ENCODE measurements at places on chromosomes 5 and 9. TPM values are rescaled to one million over a fixed set of nuclear protein-coding genes. Genes with fewer than 3 reads are reported as not detected.

Gene SNX2
- total RNA-seq = 64.7 TPM

Gene PCDHA1
- 0.06 TPM for total RNA-seq

Gene GRIN1
- total RNA-seq = 0.83 TPM

Gene UBAP2
- 34.3 TPM for total RNA-seq

Gene LARP1
- 190 TPM for total RNA-seq

Gene SLCO6A1
- not detected for total RNA-seq

Gene GPR150
- total RNA-seq = not detected

Gene CXCL14
- total RNA-seq = 4.7 TPM

Gene CCDC171
- total RNA-seq = 4.0 TPM

- DNase-seq = no peak
Measured at GRCh38 chr5:24633715-24634325, 11.0 kb downstream of the CDH10 start.

DNA sequence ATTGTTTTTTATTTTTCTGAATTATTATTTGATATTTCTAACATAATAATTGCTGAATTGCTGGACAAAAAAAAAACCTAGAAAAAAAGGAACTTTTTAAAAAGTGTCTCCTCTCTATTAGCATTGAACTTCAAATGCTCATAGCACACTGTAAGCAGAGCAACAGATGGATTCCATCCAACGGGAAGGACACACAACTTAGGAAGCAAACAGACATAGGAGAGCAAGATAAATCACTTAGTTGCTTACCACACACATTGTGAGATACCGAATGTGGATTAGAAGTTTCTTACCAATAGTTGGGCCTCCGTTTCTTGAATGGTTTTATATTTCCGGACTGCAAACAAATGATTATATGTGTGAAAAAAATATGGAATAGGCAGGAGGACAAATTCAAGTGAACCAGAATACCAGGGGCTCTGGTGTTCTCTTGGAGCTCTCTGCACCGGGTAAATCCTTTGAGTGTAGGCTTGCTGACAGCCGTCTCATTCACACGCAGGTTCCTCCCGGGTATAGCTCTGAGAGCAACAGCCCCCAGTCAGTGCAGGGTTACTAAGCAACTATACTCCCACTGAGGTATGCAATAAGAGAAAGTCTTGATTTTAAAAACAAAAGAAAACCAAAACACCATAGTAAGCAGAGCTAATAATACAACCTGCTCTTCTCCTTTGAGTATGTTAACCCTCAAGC lies 217.6 kb downstream of the TMEM167A start:
- DNase-seq = no peak

GRCh38 chr5:124973661-124974060 lies 227.2 kb upstream of the ZNF608 start:
- no peak for DNase-seq

DNA sequence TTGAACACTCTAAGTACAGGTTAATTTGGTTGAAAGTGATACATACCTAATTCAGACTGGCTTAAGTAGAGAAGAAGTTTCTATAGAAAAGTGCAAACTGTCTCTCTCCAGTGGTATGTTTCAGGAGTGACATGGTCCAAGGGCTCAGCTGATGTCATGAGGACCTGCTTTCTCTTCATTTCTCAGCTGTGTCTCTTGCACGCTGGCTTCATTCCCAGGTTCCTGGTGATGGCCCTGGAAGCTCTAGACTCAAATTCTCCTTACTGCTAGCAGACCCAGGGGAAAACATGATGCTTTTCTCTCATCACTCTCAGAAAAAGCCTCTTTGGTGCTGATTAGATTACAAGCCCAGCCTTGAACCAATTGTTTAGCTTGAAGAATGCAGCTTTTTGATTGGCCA lies 211.9 kb upstream of the CLINT1 start:
- no peak for DNase-seq

GRCh38 chr5:157038568-157039187 lies 20.2 kb downstream of the HAVCR1 start:
- no peak for DNase-seq

DNA sequence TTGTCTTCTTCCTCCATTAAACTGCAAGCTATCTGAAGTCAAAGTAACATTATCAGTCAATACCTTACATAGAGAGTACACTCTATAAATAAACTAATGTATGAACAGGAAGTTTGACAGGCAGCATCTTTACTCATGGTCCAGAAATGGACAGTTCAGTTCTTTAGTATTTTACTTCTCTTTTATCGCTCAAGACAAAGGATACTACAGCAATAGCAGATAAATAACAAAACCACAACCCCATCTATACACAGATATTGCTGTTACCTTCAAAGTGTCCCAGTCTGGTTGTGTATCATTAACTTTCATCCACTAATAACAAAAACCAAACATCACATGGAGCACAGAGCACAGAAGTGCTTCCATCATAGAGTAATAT lies 46.4 kb downstream of the SEMA5A start:
- DNase-seq = no peak

- DNase-seq = no peak
Measured at GRCh38 chr5:151174612-151175101, 17.1 kb upstream of the ANXA6 start.

- DNase-seq = no peak
Measured at GRCh38 chr5:172361566-172362238, 78.1 kb upstream of the UBTD2 start.

DNA sequence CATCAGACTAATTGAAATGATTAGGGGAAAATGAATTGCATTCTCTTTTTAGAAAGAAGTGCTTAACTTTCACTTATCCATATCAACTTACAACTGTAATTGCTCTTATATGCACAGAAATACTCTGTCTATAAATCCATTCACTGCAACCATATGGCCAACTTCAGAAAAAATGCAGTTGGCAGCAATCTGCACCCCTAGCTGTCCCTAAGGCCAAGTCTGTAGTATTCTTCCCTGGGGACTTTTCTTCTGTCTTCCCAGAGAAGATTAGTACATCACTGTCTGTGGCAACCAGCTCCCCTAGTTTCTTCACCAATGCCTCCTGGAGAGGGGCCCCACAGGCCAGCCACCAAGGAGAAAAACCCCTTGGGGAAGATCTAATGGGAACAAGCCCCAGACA lies 45.4 kb downstream of the ABCA1 start:
- no peak for DNase-seq

DNA sequence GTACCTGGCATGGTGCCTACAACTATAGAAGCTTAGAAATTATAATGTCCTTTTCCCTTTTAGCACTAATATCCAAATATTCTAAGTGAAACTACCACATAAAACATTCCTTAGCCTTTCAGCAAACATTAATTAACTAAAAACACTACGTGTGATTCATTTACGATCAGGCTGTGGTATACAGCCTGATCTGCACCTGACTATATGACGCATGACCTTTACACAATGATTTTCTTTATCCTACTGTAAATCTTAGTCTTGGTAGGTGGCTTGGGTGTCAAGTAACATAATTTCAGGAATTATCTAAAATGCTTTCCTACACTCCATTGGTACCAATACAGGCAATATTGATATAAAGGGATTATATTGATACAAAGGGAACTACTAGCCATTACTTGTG lies 686.7 kb downstream of the DTWD2 start:
- no peak for DNase-seq

- no peak for DNase-seq
Measured at GRCh38 chr9:106286249-106286648, 576.7 kb upstream of the ZNF462 start.

- DNase-seq = no peak
Measured at GRCh38 chr5:38753776-38754175, 92.0 kb upstream of the OSMR start.

- no peak for DNase-seq
Measured at GRCh38 chr5:10645146-10645545, 81.3 kb downstream of the ANKRD33B start.

GRCh38 chr5:52893863-52894262 lies 95.3 kb upstream of the ITGA2 start:
- no peak for DNase-seq

DNA sequence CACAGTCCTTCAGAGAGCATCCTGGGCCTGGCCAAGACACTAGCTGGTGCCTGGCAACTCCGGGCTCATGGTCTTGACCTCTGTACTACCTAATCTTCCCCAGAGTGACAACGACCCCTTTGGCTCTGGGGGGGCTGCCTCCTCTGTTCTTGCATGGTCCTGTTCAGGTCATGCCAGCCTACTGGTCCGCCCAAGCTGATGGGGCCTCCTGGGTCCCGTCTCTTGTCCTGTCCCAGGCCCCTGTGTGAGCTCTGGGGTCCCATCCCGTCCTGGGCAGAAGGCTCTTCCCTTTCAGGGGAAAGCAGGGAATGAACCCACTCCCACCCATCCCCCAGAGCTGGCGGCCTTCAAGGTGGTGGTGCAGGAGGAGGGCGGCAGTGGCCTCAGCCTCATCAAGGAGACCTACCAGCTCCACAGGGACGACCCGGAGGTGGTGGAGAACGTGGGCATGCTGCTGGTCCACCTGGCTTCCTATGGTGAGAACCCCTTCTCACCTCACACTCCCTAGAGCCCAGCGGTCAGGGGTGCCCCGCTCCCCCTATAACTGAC lies 13.3 kb downstream of the REXO4 start:
- DNase-seq = no peak

DNA sequence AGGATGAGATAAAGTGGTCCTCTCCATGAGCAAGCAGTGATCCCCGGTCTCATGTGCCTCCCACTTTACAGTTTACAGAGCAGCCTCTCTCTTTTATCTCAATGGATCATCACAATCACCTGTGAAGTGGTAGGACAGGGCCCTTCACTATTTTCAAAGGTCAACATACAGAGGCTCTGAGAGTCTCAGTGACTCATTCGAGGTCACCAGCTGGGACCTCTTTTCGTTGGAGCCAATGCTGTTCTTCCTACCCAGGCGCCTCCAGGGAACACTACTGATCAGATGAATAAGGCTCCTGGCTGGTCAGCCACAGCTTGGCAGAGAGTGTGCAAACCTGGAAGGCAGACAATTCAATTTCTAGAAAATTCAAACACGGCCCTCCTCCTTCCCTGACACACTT lies 16.6 kb downstream of the GGTA1 start:
- no peak for DNase-seq

DNA sequence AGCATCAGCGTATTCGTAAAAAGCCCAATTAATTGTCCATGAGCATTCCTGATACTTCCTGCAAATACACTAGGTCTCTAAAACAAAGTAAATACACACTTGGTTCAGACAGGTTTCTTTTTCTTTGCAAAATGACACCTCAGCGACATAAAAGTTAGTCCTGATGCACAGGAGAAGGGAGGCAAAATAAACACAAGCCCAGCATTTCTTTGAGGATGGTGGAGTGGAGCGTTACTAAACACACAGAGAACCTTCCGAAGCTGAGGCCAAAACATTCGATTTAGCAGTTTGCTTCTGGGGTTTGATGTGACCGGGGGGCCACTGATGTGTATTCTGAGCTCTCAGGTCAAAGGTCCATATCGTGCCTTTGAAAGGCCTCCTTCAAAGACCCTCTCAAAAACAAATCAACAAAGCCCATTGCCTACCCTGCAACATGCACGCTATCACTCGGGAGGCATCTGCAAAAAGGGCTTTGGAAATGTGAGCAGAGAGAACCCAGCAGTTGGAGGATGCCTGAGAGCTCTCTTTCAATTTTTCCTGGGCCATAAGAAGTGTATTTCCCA lies 268.4 kb upstream of the PANK3 start:
- no peak for DNase-seq

DNA sequence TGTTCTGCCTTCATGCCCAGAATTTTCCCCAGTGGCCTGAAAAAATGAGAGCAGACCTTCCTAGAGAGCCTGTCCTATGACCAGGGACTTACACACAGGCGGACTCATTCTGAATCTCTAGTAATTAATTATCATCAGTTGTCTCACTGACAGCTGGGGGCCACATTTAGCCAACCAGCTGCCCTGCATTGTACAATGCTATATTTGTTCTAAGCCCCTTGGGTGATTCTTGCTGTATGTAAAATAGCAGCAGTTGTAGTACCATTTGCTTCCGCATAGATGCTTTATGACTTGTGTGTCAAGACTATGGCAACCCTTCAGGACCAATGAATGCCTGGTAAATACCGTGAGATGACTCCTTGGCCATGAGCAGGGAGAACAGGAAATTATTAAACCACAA lies 415.4 kb upstream of the SEMA6A start:
- no peak for DNase-seq

DNA sequence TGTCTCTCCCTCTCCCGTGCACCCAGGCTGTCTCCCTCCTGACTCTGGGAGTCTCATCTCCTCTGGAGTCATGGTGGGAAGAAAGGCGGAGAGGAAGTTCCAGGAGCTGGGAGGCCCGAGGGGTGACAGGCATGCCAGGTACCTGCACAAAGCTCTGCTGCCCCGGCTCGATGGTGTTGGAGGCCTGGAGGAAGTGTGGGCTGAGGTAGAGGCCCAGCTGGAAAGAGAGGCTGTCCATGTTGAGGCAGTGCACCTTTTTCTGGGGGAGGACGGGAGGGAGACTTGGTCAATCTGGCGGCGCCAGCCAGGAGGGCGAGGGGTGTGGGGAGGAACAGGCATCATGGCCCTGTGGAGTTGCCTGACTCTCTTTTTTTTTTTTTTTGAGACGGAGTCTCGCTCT lies 15.9 kb downstream of the FPGS start:
- no peak for DNase-seq

- DNase-seq = peak; percentile 7
Measured at GRCh38 chr5:1725641-1726468, 73.8 kb downstream of the MRPL36 start.

DNA sequence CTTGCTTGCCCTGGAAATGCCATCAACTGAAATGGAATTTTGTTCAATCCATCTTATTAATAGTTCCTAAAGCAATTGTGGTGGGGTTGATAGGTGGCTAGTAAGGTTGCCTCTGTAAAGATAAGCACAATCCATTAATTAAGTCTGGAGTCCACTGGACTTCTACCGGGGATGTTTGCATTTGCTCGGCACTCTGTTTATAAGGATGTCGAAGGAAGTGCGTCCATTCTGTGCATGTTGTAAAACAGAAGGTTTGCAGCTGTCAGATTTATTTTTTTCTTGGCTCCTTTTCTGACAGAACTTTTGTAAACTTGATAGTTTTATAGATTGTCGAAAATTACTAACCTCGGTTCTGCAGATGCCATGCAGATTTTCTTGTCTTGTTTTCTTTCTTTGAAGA lies 12.8 kb upstream of the TNFAIP8 start:
- DNase-seq = no peak

DNA sequence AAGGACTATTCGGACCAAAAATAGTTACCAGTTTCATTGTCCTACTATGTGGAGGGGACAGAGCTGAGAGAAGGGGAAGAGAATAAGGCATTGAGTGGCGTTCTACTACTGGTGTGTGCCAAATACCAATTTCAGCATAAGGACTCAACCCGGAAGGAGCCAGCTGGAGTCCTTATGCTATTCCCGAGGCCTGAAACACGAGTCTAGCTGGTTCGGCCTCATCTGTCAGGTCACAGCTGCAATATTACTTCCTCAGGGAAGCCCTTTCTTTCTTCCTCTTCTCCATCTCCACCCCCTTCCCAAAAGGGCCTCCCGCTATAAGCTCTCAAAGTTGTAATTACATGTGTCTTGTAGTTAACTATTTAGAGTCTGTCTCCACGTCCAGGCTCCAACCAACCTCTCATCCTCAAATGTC lies 20.5 kb upstream of the FER start:
- no peak for DNase-seq

DNA sequence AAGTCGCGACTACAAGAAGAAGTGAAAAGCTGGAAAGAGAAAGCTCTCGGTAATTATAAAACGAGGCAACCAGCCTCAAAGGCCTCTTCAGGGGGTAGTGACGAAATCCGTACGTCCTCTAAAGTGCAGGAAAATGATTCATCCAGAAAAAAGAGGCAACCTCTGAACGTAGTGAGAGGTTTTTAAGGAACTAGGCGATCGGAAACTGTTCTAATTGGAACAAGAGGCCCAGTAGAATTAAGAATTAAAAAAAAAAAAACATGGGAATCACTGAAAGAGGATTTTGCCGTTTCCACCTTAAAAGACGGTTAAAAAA lies 1.0 kb downstream of the CSNK1A1 start:
- no peak for DNase-seq

- no peak for DNase-seq
Measured at GRCh38 chr5:66312266-66312665, 168.2 kb downstream of the SREK1 start.

All from mucosa of gallbladder (tissue), 1 donor.